Nephron progenitor cell (in vitro differentiated cells): ENCODE measurements at places on chromosomes 12 and 14.

- DNase-seq = no peak
These were observed 159.5 kb downstream of the BRMS1L start for GRCh38 chr14:35985474-35986218.

GRCh38 chr12:6363010-6363329 is 12.4 kb downstream of the SCNN1A start:
- DNase-seq = no peak

DNA sequence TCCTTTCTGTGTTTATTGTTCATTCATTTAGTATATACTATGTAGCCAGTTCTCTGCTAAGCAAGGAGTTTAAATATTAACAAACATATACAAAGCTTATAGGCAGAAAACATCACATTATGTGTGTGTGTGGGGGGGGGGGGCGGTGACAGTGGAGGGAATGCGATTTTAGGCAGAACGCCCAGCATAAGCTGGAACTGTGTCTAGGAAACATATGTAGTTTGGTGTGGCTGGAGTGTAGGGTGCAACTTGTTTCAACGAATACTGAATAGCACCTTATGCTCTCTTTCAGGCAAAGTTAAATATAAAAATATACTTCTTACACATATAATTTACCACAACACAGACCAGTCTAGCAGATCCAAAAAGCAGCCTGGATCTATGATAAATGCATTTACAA is 980.6 kb downstream of the SLC6A15 start:
- no peak for DNase-seq

DNA sequence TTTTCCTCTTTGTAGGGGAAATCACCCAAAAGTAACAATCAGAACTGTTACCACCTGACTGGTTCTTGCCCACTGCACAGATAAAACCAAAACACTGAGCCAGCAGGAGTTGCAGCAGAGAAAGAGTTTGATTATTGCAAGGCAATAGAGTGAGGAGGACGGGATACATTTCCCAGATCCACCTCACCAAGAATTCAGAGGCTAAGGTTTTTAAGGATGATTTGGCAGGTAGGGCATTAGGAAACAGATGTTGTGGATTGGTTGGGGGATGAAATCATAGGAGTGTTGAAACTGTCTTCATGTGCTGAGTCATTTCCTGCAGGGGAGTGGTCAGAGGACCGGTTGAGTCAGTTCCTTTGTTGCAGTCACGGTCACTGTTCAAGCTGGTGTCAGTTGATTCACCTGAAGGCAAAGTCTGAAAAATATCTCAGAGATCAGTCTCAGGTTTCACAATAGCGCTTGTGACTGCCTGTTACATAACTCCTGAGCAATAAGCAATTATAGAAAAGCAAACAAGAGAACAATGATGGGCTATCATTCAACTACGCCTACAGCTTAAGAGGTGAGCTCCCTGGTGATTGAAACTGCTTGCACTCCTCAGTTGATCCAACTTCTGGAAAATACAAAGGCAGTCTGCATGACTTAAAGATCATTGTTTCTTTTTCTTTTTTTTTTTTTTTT is 20.3 kb upstream of the AMN1 start:
- DNase-seq = no peak

DNA sequence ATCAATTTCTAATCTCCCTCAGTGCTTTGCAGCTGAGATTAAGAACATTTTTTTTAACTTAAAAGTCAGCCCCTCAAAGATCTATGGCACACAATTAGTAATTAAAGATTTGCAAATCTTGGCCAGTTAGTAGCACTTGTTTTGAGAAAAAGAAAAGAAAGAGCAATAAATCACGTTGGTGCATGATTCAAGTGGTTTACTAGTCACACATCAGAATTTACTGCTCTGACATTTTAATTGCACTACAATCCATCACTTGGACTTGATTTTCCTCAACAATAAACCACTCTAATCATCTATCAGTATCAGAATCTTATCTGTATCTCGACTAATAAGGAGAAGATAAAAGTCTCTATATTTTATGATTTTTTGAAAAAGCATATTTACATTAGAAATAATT is 154.3 kb downstream of the HELB start:
- no peak for DNase-seq

GRCh38 chr14:100786576-100787219 is 39.2 kb upstream of the MEG3 start:
- no peak for DNase-seq

DNA sequence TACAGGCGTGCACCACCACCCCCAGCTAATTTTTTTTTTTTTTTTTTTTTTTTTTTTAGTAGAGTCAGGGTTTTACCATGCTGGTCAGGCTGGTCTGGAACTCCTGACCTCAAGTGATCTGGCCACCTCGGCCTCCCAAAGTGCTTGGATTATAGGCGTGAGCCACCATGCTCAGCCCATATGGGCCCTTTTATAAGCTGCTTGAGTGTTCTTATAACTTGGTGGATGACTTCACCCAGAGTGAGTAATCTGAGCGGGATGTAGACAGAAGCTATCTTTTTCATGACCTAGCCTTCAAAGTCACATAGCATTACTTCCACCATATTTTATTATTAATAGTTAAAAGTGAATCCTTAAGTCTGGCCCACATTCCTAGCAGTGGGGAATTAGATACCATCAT is 16.4 kb downstream of the BBOF1 start:
- DNase-seq = no peak

DNA sequence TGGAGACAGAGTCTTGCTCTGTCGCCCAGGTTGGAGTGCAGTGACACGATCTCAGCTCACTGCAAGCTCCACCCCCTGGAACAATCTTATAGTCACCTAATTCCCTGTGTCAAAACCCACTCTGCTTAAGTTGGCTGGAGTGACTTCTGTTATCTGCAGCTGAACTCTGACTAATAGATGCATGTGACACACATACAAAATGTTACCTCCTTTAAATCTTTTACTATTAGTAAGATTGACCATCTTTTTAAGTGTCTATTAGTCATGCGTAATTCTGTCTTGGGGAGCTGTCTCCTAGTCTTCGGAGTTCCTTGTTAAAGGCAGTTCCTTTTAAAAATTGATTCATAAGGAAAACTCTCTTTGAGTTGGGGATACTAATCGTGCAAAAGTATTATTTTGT is 7.4 kb downstream of the IFI27L1 start:
- no peak for DNase-seq

DNA sequence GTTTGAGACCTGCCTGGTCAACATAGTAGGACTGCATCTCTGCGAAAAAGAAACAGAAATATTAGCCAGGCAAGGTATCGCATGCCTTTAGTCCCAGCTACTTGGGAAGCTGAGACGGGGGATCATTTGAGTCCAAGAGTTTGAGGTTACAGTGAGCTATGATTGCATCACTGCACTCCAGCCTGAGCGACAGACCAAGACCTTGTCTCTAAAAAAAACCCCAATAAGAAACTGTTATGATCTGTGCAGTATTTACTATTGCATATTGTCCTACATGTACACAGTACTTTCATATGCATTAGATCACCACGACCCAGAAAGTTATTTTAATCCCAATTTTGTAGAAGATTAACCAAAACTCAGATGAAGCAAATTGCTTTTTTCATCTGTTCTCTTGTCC is 187.5 kb downstream of the PCNX1 start:
- no peak for DNase-seq

DNA sequence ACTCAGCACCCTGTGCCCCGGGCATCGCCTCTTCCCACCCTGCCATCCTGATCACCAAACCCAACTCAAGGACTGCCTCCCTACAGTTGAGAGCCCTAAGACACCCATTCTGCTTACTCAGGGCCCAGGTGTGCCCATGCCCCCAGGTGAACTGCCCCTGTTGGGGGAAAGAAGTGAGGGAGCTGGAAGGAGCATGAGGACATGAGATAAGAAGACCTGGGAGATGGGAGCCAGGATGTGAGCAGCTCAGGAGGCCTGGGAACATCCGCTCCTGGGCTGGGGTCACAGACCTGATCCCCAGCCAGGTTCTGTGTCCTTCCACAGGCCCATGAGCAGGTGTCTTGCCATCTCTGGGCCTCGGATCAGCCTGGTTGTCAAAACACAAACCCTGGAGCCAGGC is 6.6 kb downstream of the RAPGEF3 start:
- DNase-seq = no peak

DNA sequence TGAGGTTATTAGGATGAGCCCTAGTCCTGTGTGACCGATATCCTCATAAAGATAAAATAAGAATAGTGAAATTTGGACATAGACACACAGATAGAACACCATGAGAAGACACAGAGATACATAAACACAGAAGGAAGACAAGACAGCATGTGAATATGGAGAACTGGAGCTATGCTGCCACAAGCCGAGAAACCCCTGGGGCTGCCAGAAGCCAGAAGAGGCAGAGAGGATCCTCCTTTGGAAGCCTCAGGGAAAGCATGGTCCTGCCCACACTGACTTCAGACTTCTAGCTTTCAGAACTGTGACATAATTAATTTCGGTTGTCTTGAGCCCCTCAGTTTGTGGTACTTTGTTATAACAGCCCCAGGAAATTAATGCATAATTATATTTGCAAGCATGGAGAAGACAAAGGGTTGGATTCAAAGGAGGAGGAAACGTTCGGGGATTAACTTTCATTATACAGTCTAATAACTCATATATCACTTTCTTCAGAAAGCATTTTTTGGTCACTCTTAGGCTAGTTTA is 1501.8 kb upstream of the FLRT2 start:
- DNase-seq = no peak

DNA sequence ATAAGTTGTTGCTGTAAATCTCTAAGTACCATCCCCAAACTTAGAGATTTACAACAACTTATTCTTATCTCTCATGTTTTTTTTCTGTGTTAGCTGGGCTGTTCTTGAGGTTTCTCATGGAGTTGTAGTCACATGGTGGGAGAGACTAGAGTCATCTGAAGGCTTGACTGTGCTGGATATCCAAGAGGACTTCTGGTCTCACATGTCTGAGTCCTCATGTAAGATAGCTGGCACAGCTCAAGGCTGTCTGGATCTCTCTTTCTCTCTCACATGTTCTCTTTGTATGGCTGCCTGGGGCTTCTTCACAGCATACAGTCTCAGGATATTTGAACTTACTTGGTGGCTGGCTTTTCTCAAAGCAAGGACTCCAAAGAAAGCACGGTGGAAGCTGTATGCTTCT is 63.8 kb downstream of the DACT1 start:
- no peak for DNase-seq

- DNase-seq = no peak
These were observed 1200.2 kb downstream of the LRFN5 start for GRCh38 chr14:42806909-42807315.

DNA sequence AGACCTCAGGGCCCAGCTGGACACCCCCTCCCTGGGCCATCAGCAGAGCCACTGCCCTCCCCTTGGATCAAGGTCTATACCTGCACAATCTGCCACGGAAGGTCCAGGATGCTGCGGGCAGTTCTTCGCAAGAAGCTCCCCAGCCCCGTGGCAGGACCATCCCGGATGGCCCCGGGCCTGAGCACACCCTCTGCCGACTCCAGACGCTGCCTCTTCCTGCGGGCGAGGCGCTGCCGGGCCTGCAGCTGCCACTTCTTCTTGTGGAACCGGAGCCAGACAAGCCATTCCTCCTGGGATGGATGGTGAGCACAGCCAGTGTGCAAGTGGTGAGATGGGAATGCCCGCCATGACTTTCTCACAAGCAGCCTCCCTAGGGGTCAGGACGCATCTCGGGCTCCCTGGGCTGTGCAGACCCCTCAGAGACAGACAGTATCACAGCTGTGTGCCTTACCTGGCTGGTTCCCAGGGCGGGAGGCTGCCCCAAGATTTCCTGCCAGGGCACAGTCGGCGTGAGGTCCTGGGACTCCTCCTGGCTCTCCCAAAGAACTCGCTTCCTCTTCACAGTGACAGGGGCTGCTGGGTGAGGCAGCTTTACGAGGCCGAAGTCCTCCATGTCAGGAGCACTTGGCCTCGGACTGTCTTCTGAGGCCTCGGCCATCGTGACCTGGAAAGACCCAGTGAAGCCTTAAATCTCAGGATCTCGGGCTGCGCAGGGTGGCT is 30.8 kb downstream of the P2RX2 start:
- no peak for DNase-seq

- no peak for DNase-seq
These were observed 749.1 kb upstream of the TBX3 start for GRCh38 chr12:115433014-115433634.

- DNase-seq = no peak
These were observed 10.0 kb upstream of the CDCA4 start for GRCh38 chr14:105030836-105031396.

- DNase-seq = peak; percentile 12
These were observed 1.2 kb downstream of the SPPL3 start for GRCh38 chr12:120902846-120903411.

GRCh38 chr14:50835280-50835679 is 4.3 kb upstream of the NIN start:
- DNase-seq = no peak

DNA sequence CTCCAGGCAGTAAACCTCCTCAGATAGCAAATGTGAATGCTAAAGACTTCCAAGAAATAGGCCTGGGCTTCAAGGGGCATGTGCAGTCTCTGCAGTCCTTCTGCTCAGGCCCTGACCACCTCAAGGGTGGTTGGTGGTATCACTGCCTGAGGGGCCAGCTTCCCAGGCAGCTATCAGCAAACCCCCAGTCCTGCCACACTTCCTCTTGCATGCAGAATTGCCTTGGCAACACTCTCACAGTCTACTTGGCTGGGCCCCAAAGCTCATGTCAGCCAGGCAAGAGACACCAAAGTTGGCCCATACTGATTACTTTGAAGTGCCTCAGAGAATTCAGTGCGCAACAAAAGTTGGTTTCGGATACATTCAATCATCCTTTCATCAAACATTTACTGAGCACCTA is 3.5 kb upstream of the ASB8 start:
- DNase-seq = no peak

DNA sequence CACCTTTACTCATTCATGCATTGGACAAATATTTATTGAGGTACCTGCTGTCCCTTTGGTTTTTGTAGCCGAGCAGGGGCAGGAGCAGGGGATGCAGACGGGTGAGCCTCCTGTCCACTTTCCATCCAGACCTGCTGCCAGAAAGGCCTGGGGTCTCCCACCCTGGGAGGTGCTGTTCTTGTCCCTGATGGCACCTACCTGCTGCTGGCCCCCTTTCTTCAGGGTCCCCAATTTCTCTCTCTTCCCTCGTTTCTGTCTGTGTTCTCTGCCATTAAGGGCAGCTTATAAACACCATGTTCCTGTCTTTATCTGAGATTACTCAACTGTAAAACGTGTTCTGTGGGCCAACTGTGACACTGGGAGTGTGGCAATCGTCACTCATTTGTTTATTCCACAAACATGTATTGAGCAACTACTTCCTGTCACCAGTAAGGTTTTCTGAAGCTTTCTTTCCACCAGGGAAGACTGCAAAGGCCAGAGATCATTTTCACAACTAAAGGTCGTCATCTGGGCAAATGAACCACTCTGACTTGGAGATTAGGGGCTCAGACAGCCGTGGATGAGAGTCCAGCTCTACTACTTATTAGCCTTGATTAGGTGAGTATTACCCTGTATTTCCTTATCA is at the start of gene HAL:
HAL (minus strand) TSS at position 311 of the 625 bp plus-strand sequence. CDS start 434 bp downstream, outside the sequence.
- no peak for DNase-seq

GRCh38 chr14:99983251-99984015 is 81.8 kb upstream of the EVL start:
- DNase-seq = no peak
